Activated CD4-positive, alpha-beta T cell treated with anti-CD3 and anti-CD28 coated beads for 36 hours (primary cell): ENCODE measurements at places on chromosomes 3 and 15. TPM values are rescaled to one million over a fixed set of nuclear protein-coding genes. Genes with fewer than 3 reads are reported as not detected.

The ZNF385D gene
- not detected for total RNA-seq

The RARB gene
- total RNA-seq: not detected

The GATA2 gene
- 0.05 TPM for total RNA-seq

The TRAIP gene
- 28.1 TPM for total RNA-seq

The GOLGA8M gene
- 0.75 TPM for total RNA-seq

The GHSR gene
- total RNA-seq: not detected

The TMIE gene
- total RNA-seq: 1.6 TPM

The CCDC39 gene
- not detected for total RNA-seq

The SLC24A5 gene
- not detected for total RNA-seq

The ZNF80 gene
- 0.27 TPM for total RNA-seq

The SLITRK3 gene
- not detected for total RNA-seq

The MAN2C1 gene
- total RNA-seq: 181 TPM
